Stimulated activated CD4-positive, alpha-beta T cell treated with anti-CD3 and anti-CD28 coated beads, TNF-alpha, amount 100 ng/mL, for 24 hours (primary cell): ENCODE measurements at places on chromosomes 7 and 10.

- DNase-seq: no peak
Observed at GRCh38 chr10:131888186-131888604, 12.6 kb upstream of the PPP2R2D start.

DNA sequence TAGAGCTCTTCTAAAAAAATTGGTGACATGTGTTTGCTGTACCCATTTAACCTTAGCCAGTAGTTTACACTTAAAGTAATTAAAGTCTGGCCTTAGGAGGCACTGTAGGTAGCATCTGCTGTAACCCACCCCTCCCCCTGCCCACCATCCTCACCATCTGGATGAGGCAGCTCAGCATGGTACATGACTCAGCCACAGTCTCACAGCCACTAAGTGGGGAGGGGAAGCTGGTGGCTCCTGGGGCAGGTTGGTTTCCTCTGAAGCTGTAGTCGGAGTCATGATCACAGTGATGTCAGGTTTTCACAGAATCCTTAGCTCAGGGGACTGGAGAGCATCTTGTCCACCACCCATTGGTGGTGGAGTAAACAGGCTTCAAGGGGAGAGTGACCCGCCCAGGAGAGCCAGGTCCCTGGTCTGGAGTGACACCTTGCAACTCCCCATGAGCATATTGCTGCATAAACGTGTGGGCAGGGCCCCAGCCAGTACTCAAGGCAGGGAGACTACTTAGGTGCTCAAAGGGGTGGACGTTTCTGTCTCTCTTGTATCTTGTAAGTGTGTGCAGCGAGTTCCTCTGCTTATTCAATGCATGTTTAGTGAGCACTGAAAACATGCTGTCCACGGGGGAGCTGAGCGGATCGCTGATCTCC lies 125.9 kb downstream of the GRK5 start:
- DNase-seq: peak; percentile 34

- no peak for DNase-seq
Observed at GRCh38 chr10:11446133-11446532, 165.3 kb downstream of the USP6NL start.

GRCh38 chr10:31580646-31581045 lies 261.6 kb downstream of the ZEB1 start:
- no peak for DNase-seq

DNA sequence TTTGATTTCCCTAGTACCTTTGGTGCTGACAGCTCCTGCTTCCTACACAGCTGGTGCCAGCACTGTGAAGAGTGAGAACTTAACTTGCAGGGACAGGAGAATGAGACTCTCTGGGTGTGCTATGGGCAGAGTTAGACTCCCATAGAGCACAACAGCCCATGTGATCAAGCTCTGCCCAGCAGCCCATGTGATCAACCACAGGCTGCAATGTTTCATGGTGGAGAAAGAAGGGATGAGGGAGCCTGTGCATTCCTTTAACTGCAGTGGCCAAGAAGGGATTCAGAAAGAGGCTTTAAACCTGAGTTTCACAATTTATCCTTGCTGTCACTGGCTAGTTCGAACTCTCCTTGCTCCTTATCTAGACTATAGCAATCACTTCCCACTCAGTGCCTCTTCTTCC lies 10.0 kb upstream of the MEST start:
- DNase-seq: no peak

DNA sequence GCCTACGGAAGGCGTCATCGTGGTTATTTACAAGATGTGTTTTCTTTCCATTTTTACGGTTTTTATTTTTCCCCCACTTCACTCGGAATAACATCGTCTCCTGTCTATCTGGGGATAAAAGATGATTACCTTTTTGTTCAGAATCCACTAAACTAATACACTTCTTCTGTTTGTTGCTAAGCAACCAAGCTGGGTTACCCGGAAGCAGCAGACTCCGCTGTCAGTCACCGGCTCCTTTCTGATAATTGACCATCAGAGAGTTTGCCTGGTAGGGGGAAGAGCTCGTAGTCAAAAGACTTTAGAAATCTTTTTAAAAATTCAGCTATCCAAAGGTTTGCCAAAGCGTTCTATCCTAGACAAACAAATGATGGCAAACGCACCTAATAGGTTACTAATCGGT lies 75.0 kb upstream of the SFMBT2 start:
- DNase-seq: no peak

- no peak for DNase-seq
Observed at GRCh38 chr10:37667736-37668135, 189.7 kb downstream of the ZNF248 start.

- DNase-seq: no peak
Observed at GRCh38 chr10:132724446-132724845, 61.5 kb downstream of the NKX6-2 start.

DNA sequence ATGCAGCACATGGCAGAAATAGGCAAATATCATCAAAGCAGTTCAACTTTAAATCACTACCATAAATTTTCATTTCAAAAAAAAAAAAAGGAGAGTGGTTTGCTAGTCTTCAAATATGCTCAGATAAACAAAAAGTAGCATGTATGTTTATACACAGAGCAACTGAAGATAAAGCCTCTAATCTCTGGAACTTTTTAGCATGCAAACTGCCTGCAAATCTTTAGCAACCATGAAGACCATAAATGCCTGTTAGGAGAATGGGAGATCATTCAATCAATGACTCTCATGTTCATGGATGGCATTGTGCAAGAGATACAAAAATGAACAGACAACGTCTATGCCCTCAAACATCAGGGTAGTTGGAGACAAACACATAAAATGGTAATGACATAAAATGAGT lies 57.3 kb downstream of the ORC5 start:
- DNase-seq: no peak

GRCh38 chr10:46523962-46524471 lies 32.4 kb downstream of the GPRIN2 start:
- no peak for DNase-seq

GRCh38 chr7:33243319-33243881 lies 114.0 kb downstream of the BBS9 start:
- DNase-seq: no peak

DNA sequence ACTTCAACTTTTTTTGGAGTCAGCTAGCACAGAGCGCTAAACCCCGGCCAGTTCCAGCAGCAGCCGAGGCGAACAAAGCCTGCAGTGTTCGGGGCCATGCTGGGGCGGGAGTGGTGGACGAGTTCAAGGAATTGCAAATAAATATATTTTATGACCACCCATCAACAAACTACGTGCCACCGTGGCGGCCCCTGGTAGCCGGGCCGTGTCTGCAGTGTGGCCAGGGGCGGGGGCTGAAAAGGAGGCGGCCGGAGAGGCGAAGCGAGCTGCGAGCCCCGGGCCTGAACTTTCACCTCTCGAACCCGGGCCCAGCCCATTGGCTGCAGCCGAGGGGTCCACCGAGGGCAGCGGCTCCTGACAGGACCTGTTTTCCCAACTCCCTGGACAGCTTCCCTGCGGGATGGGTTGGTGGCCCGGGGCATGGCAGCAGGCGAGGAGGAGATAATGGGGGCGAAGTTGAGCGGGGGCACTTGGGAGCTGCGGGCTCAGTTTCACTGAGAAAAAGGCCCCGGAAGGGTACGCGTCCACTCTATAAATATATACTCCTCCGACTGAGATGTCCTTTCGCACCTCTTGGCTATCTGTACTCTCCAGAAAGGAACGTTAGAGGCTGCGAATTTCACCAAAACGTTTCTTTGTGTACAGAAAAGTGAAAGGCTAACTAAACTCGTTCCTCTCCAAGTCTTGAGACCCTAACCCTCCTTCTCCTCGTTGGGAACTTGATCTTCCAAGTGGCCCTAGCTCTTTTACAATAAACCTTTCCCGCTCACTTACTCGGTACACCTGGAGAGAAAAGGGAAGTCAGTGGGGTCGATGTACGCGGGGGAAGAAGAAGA lies 164.6 kb upstream of the PPP1R3A start:
- no peak for DNase-seq

- DNase-seq: no peak
Observed at GRCh38 chr7:30988351-30989005, 24.7 kb downstream of the GHRHR start.

- no peak for DNase-seq
Observed at GRCh38 chr10:101120884-101121653, 10.0 kb upstream of the TLX1 start.

DNA sequence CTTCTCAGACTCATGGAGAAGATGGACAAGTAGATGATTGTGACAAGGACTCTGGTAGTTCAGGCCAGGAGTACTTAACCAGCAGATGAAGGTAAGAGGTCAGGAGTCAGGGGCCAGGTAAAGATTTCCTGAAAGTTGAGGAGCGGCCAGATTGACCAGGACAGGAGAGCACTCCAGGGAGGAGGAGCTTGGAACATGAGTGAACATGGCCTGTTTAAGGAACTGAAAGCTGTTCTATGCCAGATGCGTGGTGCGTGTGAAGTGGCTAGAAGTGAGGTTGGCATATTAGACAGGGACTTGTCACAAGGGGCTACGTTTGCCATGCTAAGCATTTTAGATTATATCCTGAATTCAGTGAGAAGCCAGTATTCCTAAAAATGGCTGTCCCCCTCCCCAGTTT lies 157.2 kb downstream of the WNT2 start:
- no peak for DNase-seq

DNA sequence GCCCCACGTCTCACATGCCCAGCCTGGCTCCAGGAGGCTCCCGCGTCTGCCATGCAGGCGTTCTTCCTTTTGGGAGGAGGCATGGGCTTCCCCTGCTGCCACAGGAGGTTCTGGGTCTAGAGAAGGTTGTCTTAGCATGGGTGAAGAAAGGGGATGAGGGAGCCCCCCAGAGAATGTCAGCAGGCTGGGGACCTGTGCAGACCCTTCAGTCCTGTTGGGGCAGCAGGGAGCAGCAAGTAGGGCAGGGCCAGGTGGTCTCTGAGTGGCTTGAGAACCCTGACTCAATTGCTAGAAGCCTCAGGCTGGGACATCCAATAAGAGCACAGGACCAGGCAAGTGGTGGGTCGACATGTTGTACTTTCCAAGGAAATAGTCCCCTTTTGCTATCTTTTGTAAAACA lies 34.4 kb upstream of the ADCYAP1R1 start:
- no peak for DNase-seq

GRCh38 chr7:16098585-16099179 lies 322.7 kb downstream of the CRPPA start:
- no peak for DNase-seq

- no peak for DNase-seq
Observed at GRCh38 chr7:44074349-44074695, 8.0 kb downstream of the POLM start.

- DNase-seq: peak; percentile 6
Observed at GRCh38 chr7:39609113-39609934, 14.0 kb upstream of the RALA start.

DNA sequence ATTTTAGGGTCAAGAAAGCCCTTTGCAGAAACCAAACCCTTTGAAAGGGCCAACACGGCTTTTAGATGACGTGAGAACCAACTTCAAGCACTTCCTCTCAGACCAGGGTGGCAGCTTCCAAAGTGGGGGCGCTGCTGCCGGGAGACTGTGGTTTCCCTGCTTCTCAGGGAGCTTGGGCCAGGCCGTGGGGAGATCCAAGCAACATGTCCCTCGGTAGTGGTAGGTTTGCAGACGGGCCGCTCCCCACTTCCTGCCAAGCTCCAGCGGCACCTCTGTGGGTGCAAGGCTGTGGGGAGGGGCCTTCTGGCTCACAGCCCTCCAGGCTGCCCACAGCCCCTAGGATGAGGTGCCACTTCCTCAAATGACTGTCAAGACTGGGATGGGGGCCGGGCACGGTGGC lies 132.4 kb downstream of the FAM53B start:
- no peak for DNase-seq

DNA sequence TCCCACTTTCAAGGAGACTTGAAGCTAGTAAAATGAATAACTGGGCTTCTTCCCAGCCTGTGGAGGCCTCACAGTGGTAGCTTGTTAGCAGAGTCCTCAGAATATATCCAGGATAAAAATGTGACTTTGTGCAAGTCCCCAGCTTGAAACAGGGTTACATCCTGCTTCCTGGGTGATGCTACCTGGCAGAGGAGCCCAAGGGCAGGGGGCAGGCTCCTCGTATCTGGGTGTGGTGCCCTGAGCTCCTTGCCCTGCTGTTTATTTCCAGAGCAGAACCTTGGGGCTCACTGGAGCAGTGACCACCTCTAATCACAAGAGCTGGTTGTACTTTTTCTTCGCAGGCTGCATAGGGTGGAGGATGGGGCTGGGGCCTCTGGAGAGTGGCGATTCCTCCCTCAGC lies 94.8 kb downstream of the GRK5 start:
- DNase-seq: no peak

DNA sequence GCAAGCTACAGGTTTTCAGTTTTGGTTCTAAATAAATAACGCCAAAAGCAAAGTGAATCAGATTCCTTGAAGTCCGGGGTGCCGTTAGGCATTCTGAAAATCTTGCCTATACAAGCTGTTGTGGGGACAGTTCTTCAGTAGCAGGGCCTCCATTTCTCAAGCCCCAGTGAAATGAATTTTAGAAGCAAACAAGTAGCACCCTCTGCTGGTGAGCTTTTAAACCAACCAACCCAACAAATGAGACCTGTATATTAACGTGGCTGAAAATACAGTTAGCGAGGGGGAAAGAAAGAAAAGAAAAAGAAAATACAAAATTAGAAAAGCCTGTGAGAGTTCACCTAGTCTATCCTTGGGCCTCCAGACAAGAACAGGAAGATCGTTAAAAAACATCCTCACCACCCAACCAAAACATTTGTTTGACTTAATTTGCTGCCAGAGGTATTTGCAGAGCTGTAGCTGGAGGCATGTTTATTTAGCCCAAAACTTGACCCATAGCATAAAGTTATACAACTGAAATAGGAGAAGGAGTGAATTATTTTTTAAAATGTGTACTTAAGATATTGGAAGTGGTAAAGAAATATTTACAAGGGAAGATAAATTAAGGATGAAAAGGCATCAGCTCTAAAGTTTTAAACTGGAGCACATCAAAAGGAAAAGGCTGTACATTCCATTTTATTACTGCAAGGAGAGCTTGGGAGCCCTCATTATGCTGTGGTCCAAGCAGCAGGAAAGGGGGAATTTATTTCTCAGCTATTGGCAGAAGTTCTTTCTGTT lies 98.9 kb downstream of the DYNC1I1 start:
- no peak for DNase-seq

DNA sequence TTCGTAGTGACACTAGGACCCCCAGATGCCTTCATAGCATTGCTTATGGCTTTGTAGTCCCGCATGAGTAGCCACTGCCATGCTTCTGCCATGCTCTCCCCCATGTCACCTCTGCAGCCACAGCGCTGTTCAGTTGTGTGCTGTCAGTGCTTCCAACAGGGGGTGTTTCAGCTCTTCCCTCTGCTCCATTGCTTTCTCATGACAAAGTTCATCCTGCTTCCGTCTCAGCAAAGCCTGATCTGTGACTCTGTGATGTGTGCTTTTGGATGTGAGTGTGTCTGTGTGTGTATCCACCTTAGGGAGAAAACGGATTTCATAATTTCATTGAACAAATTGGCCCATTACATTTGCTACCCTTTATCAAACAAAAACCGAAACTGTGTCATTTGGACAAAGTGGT lies 134.9 kb upstream of the SAMD8 start:
- no peak for DNase-seq

- no peak for DNase-seq
Observed at GRCh38 chr10:78171633-78172400, 138.2 kb downstream of the RPS24 start.

DNA sequence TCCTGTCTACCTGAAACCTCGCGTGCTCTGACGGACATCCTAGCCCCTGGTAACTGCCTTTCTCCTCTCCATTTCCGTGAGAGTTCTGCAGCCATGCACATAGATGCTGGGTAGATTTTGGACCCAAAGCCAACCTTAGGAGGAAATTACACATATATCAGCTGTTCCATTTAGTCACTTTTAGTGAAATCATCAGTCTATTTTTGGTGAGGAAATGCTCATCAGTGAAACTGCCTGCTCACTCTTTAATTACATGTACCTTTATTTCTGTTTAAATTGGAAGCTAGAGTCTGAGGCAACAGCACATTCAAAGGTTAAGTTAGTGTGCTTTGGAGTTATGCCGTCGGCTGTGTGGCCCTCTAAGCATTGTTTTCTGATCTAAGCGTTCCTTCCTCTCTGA lies 231.3 kb downstream of the WDR37 start:
- no peak for DNase-seq
